ENCODE measurements at places on chromosomes 3 and 15.
A peak's percentile ranks its signal among the peaks of the same experiment; 100 is the strongest.

- peak; percentile 93 for DNase-seq
Observed at GRCh38 chr3:31232055-31233025, 300.4 kb upstream of the STT3B start.

DNA sequence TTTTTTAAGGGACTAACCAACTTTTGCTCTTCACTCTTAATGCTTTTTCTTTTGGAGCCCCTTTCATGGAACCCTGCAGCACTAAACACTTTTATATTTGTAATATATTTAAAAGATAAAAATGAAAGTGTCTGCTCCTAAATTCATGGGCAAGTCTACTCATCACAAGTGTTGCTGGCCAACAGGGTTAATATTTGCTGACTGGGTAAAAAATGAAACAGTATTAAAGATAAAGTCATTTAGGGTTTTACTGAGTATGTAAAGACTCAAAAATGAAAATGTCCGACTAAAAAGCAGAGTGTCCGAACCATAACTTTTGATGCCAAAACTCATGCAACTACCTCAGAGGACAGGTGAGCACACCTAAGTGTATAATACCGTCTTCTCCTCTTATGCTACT is 54.0 kb downstream of the MOBP start:
- DNase-seq, result no peak

DNA sequence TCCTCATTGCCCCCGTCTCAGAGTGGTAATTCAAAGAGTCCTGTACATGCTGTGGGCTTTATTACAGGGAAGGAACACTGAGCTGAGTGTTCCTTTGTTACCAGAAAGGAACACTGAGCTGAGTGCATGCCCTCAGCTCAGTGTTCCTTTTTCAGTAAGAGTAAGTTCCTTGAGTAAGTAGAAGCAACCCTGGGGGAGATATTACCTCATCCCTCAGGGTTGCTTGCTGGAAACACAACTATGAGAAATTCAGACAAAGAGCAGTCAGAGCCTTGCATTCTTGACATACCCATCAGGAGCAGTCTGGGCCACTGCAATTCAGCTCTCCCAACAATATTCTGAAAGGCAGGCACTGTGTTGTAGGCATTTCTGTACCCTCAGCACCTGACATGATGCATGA is 17.0 kb downstream of the CHRM5 start:
- DNase-seq, result no peak

- no peak for DNase-seq
Observed at GRCh38 chr3:72015463-72015862, 230.5 kb upstream of the PROK2 start.

DNA sequence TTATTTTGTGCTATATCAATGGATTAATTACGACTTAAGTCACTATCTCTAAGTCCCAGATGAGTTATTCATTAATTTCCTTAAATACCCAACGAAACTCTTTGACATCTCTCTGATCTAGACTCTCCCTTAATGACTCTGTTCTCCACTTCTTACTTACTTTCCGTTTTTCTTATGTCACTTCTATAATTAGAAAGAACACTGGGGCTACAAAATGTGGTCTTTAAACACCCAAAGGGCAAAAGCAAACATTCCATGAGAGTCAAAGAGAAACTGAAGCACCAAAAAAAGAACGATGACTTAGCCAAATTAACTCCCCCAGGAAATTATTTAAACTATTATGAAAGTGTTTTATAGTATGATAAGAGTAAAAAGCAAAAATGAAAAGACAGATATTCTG is 166.4 kb upstream of the UBE2E2 start:
- DNase-seq, result no peak

DNA sequence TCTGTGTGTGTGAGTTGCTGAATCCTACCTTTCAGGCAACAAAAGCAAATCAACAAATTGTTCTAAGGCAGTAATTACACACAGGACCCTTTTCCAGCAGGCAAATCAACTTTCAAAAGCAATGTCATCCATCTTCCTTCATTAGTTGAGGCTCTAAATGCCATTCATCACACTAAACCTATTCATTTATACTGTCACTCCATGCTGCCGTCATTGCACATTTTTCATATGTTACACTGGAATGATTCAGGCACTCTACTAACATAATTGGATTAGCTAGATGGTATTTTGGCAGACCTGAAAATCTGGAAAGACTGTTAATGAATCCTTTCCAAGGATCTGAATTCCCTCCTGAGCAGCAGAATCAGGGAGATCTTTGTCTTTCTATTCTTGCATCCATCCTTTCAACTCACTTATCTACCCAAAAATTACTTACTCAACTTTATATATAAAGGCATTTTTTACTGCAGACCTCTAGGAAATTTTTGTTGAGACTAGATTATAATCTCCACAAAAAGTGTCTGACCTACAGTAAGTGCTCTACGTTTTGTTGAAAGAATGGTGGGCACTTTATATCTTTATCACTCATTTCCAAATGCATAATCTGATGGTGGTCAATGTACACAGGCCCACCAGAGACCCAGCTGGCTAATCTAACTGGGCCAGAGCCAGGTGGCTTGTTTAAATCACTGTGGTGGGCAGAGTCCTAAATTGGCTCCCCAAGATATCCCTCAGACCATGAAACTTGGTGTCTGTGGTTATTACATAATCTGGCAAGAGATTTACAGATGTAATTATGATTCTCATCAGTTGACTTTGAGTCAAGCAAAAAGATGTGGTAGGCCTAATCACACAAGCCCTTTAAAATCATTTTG is 25.0 kb downstream of the MIX23 start:
- no peak for DNase-seq

DNA sequence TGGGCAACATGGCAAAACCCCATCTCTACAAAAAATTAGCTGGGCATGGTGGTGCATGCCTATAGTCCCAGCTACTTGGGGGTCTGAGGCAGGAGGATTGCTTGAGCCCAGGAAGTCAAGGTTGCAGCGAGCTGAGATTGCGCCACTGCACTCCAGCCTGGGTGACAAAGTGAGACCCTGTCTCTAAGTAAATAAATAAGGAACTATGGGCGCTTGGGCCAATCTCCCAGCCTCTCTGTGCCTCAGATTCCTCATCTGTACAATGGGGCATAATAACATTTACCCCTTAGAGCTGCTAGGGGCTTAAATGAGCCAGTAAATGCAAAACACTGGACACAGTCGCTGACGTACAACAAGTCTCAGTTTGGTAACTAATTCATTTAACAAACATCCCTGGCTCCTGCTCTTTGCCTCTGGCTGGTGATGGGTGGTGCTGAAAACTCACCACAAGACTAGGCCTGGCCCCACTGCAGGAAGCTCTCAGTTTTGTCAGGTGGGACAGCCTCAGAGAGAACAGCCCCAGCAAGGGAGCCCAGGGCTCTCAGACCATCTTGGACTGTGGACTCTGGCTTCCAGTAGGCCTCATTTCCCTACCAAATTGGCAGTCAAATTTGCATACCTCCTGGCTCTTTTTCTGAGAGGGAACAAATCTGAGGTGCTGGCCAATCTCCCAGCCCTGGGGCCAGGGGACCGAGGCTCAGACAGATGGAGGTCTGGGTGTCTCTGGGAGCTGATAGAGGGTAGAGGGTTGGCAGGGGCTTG is 6.4 kb upstream of the TBC1D2B start:
- no peak for DNase-seq

DNA sequence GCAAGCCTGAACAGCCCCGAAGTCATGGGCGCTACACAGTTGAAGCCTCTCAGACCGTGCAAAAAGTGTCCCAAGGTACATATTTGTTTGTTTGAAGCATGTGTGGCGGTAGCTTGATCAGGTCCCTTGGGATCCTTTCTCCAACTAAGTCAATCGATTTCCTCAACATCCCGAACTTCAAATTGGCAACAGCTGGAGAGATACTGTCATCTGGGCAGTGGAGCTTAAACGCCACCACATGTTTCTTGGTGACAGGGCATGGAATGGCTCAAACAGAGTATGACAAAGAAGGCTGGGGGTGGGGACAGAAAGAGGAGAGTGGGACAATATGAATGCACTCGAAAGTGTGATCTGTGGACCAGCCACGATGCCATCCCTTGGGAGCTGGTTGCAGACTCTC is 84.9 kb upstream of the PSMD6 start:
- no peak for DNase-seq

- peak; percentile 37 for DNase-seq
Observed at GRCh38 chr3:134328147-134328591, 46.1 kb downstream of the AMOTL2 start.

- no peak for DNase-seq
Observed at GRCh38 chr15:67755936-67756335, 69.4 kb upstream of the SKOR1 start.

DNA sequence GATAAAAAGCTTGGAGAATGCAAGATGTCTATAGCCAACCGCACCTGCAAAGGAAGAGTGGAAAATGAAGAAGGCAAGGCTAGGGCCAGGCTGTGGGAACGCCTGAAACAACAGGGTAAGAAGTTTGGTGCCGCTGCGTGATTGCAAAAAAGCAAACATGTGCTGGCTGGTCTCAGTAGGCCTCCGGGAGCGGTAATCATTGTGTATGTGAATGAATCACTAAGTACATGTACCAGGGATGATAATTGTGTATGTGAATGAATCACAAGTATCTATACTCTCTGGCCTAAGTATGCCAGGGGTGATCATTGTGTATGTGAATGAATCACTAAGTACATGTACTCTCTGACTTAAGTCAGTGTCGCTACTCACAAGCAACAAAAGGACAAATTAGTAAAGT is 40.3 kb upstream of the PARL start:
- DNase-seq, result no peak

Data from suppressor macrophage treated with lipopolysaccharide for 1 hour (primary cell).